RKO (cell line): ENCODE measurements at places on chromosomes 1 and 21.

- peak; percentile 20 for DNase-seq
Observed at GRCh38 chr1:41670217-41670957, 185.9 kb upstream of the EDN2 start.

- no peak for DNase-seq
Observed at GRCh38 chr21:25424048-25424447, 183.2 kb downstream of the MRPL39 start.

- DNase-seq: no peak
Observed at GRCh38 chr1:54153535-54154439, 987 bp upstream of the CDCP2 start.

- DNase-seq: no peak
Observed at GRCh38 chr1:223331301-223331700, 32.7 kb downstream of the SUSD4 start.

- peak; percentile 57 for DNase-seq
Observed at GRCh38 chr1:2229037-2229864, 1.1 kb downstream of the SKI start.
